ENCODE measurements at places on chromosomes 7 and 10.

- DNase-seq: no peak
Observed at GRCh38 chr7:107773027-107773426, 29.1 kb downstream of the CBLL1 start.

GRCh38 chr10:91617072-91617609 lies 15.7 kb downstream of the PPP1R3C start:
- no peak for DNase-seq

DNA sequence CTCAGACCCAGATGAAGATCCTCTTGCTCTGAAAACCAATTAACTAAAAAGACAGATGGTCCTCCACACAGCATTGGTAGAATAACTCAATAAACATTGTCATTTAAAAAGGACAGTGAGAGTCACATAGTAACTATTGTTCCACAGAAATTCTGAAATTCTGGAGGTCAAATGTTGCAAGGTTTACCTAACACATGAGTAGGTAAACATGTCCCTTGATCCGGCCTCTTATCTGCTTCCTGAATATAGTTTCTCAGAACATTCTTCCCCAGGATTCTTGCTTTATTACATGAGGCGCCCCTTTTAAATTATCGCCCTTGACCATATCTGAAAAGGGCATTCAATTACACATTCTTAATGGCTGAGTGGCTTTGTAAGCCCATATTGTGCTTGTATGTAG lies 270.7 kb downstream of the SEMA3D start:
- DNase-seq: no peak

GRCh38 chr7:146117576-146117975 lies 975 bp downstream of the CNTNAP2 start:
- DNase-seq: no peak

All from hippocampal formation (tissue), 2 donors.